ENCODE measurements at places on chromosomes 11 and 22. TPM values are rescaled to one million over a fixed set of nuclear protein-coding genes. Genes with fewer than 3 reads are reported as not detected.

The OR4D5 gene
- polyA plus RNA-seq = not detected

The CD248 gene
- polyA plus RNA-seq = 52.2 TPM

The APOBEC3B gene
- polyA plus RNA-seq = 4.4 TPM

The POU2AF2 gene
- polyA plus RNA-seq = not detected

The DDI1 gene
- polyA plus RNA-seq = not detected

The MN1 gene
- polyA plus RNA-seq = 11.7 TPM

The F2 gene
- polyA plus RNA-seq = 0.68 TPM

The USP35 gene
- polyA plus RNA-seq = 4.9 TPM

The KCNJ11 gene
- 2.6 TPM for polyA plus RNA-seq

The PDGFD gene
- polyA plus RNA-seq = 23.4 TPM

The GNG3 gene
- 2.5 TPM for polyA plus RNA-seq

GRCh38 chr11:90332415-90332814 is 109.6 kb upstream of the CHORDC1 start:
- no peak for DNase-seq

- no peak for DNase-seq
Observed at GRCh38 chr11:114089748-114090147, 30.2 kb downstream of the ZBTB16 start.

DNA sequence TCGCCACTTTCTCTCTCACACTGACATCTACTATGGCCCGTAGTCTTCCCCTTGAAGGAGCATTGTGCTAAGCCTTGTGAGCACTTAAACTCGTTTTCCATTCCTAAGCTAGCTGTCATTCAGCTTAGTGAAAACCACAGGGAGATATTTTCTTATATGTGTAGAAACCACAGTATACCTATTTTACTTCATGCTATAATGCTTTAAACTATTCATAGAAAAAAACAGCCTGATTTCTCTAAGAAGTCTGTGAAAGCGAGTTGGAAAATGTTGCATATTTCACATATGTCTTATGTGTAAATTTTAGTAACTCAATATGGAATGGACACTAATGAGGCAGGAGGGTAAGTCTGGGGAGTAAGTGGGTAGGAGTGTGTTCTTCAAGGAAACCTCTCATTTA is 194.3 kb upstream of the CTSC start:
- no peak for DNase-seq

DNA sequence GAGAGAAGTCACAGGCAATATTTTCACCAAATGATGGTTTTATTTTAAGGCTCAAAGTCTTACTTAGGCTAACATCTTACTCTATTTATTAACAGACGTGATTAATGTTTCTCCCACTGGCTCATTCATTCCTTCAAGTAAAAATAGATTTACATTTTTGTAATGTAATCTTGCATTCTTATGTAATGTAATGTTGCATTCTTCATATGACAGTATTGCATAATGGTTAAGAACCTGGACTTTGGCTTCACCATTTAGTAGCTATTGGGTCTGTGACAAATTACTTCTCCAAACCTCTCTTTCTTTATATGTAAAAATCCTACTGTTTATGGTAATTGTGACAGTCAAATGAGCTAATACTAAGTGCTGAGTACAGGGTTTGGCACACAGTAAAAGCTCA is 3.3 kb upstream of the DIXDC1 start:
- DNase-seq = no peak

DNA sequence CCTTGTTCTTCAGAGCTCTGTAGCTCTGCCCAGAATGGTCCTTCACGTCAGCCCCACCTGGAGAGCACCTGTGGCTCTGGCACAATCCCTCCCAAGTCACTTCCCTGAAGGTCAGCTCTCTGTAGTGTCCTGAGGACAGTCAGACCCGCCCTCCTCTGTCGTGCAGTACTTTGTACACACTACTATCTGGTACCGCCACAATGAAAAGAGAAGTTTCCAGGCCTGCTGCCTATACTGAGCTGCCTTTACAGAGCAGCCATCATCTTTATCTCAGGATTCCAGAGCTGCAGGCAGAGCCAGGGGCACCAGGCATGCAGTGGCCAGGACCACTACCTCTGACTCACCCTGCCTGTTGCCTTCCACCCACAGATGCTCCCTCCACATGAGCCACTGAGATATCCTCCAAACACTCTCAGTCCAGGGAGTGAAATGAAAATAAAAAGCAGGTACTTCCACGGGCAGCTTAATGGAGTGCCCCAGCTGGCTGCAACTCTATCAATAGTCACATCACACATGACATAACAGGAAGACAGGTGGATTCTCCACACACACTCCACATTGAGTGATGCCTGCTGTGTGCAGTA is 7.3 kb downstream of the PACSIN2 start:
- no peak for DNase-seq

- no peak for DNase-seq
Observed at GRCh38 chr22:41513391-41513790, 30.9 kb downstream of the POLR3H start.

DNA sequence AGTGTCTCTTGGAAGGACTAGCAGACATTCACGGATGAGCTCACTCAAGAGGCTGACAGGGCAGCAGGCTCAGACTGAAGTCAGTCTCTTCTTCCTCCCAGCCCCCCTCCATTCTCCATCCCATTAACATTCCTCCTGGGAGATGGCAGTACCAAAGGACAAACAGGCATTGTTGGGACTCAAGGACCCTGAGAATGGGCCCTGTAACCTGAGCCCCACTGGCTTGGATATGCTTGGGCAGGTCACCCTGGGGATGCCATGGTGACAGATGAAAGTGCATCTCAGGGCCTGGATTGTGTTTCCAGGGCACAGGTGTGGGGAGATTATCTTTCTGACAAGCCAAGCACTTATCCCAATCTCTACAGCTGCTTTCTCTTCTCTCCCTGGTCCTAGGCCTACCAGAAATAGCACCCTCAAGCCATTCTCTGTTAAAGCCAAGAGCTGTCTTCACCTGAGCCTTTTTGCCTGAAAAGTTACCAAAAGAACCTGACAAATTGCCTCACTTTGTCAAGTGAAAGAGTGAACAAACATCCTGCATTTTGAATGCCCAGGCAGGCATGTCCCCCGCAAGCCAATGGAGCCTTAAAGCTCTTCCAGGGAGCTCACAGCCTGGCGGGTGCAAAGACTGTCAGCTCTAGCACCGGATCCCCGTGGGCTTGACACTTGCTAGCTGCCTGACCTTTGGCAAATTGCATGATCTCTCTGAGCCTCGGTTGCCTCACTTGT is 366.0 kb upstream of the NARS2 start:
- peak; percentile 81 for DNase-seq

GRCh38 chr22:45529971-45530575 is 27.4 kb downstream of the FBLN1 start:
- DNase-seq = no peak

- DNase-seq = no peak
Observed at GRCh38 chr11:78354408-78355308, 63.0 kb downstream of the GAB2 start.

DNA sequence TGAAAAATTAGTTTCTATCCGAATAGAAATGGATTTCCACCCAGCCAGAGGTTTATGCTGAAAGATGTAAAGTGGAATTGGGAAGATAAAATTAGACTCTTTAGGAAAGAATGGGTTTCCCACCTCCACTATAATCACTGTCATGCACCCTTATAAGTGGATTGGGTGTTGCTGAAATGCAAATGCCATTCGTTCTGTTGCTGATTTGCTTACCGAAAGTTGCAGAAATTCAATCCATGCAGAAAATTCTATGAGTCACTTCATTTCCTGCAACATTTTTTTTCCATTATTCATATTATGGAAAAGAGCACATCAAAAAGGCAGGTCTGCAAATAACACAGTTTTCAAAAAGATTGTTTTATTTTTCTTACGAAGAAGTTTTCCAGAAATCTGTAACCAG is 65.6 kb downstream of the LDLRAD3 start:
- DNase-seq = no peak

DNA sequence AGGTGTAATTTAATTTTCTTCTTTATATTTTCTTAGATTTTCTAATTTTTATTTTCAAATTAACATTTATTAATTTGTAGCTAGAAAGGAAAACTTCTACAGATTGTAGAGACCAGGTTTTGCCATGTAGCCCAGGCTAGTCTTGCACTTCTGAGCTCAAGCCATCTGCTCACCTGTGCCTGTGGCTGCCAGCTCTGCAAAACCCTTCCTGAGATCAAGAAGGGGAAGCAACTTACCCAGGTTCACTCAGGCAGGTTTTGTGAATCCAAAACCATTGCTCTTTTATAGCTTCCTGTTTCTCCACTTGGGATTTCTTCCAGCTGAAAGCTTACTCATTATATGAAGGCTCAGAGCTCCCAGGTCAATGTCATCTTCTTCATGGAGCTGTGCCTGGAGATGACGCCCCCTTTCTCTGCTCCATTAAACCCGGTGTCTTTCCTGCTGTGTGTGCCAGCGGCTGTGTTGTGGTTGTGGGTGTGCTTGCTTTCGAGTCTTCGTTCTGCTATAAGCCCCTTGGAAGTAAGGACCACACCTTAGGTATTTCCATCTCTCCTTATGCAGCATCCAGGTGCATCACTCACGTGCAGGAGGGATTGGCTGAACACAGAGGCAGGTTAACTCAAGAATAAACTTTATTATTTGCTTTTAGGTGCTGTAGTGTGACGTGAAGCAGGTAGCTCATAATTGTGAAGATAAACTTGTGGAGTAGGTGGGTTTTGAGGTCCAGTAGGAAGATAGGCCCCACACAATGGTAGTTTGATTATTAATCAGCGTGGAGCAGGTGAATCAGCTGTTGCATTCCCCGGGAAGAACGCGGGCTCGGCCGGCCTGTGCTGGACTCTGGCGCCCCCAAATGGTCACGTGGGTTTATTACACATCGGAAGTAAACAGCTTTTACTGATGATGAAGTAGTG is 42.2 kb upstream of the INCENP start:
- peak; percentile 59 for DNase-seq

- DNase-seq = no peak
Observed at GRCh38 chr11:94150056-94150455, 21.4 kb downstream of the PANX1 start.

- DNase-seq = no peak
Observed at GRCh38 chr11:2139621-2140337, 590 bp upstream of the IGF2 start.

GRCh38 chr11:93591247-93591898 is 48.2 kb upstream of the SMCO4 start:
- DNase-seq = no peak

GRCh38 chr11:69411257-69411924 is 70.1 kb upstream of the LINC01488 start:
- DNase-seq = no peak

DNA sequence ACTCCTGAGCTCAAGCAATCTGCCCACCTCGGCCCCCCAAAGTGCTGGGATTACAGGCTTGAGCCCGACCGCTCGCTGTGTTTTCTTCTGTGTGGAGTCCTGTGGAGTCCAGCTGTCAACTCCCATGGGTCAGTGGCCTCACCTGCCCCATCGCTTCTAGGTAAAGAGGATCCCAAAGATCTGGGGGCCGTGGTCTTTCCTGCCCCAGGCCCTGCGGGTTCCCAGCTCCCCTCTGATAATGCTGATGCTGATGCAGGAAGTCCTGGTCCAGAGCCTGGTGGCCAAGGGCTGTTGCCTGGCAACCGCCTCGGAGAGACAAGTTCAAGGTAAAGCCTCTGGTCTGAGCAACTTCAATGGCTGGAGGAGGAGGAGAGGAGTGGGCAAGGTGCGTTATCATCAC is 9.6 kb downstream of the SSTR3 start:
- DNase-seq = no peak

DNA sequence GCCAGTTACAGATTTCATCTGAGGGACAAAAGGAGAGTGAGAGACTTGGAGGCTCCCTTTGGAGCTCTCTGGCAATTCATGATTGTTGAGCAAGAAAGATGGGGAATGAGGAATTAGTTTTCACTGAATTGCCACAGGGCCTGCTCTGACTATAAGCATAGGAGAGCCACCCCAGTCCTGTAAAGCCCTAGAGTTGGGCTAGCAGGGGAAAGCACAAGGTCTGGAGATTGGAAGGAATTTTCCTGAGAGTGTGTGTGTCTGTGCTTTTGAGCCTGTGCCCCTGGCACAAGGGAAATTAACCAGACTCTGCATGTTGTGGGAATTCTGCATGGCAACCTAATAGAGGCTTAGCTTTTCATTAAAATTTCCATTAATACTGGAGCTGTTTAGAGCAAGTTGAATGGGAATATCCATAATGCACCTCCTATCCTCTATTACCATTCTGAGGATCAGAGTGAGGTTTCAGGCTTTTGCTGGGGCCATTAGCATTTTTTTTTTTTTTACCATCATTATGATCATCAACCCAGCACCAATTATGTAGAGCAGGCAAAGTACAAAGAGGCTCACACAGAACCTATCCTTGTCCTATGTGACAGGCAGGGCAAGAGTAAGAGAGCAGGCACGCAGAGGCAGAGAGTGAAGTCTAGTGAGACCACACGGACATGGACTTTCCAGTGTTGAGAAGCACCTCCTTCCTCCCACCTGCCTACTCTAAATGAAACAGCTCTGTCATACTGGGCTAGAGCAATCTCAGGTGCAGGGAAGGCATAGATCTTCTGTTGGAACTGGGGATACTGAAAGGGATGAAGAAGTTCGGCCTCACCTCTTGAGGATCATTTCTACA is 308.5 kb downstream of the ST3GAL4 start:
- DNase-seq = no peak

DNA sequence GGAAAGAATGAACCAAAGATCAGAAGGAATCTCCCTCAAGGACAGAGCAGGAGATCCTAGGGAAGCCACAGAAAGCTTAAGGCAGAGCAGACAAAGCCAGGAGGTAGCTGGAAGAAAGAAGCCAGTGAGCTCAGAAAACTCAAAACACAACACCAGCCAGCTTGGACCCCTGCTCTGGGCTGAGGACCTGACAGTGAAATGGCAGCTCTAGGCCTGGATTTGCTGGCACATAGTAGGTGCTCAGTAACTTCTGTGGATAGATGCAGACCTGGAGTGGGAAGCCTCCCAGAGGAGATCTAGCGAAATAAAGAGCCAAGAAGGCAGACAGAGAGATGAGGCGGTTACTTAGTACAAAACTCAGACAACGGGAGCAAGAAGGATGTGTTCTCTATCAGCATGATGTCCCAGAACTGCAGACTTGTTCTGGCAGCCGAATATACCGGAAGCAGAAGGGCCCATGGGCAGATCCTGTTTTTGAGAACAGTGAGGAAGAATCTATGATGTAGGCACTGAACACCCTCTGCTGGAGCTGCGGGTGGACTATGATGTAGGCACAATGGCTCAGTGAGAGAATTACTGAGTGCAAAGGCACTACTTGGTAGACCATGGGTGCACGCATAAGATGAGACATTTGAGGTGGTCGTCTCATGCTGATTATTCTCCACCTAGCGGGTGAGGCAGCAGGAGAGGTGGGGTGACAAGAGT is 4.8 kb downstream of the ROBO4 start:
- no peak for DNase-seq

- no peak for DNase-seq
Observed at GRCh38 chr22:27877501-27877900, 41.6 kb downstream of the PITPNB start.

GRCh38 chr11:32386770-32387377 is 48.5 kb downstream of the WT1 start:
- DNase-seq = no peak

- DNase-seq = no peak
Observed at GRCh38 chr11:66007201-66007634, 4.6 kb upstream of the CST6 start.

- no peak for DNase-seq
Observed at GRCh38 chr11:15136166-15136565, 21.4 kb downstream of the INSC start.

GRCh38 chr11:76902121-76903014 is 41.6 kb downstream of the ACER3 start:
- DNase-seq = no peak

GRCh38 chr22:46105494-46106278 is 44.6 kb upstream of the PPARA start:
- no peak for DNase-seq

- no peak for DNase-seq
Observed at GRCh38 chr22:44887941-44888366, 121.9 kb downstream of the PHF21B start.

GRCh38 chr22:39873965-39874364 is 19.6 kb downstream of the ENTHD1 start:
- no peak for DNase-seq
